ENCODE measurements at places on chromosomes 3 and 15. TPM values are rescaled to one million over a fixed set of nuclear protein-coding genes. Genes with fewer than 3 reads are reported as not detected.

PPM1L gene
- 0.93 TPM for total RNA-seq

VEPH1 gene
- 5.3 TPM for total RNA-seq

APBA2 gene
- 11.7 TPM for total RNA-seq

PFKFB4 gene
- 15.9 TPM for total RNA-seq

CCDC50 gene
- 86.2 TPM for total RNA-seq

PPP1R14D gene
- total RNA-seq = not detected

KY gene
- 0.12 TPM for total RNA-seq

PLA1A gene
- total RNA-seq = not detected

ZPLD1 gene
- not detected for total RNA-seq

TEX55 gene
- total RNA-seq = not detected

ACAN gene
- total RNA-seq = 0.17 TPM

TMCO5A gene
- not detected for total RNA-seq

ITIH3 gene
- total RNA-seq = 10.7 TPM

FBLN2 gene
- total RNA-seq = 664 TPM
